Thoracic aorta (tissue), 2 donors: ENCODE measurements at places on chromosomes 6 and 20. TPM values are rescaled to one million over a fixed set of nuclear protein-coding genes. Genes with fewer than 3 reads are reported as not detected.

Gene TEAD3
- 50.8 TPM for total RNA-seq

Gene ARMH2
- total RNA-seq = not detected

DNA sequence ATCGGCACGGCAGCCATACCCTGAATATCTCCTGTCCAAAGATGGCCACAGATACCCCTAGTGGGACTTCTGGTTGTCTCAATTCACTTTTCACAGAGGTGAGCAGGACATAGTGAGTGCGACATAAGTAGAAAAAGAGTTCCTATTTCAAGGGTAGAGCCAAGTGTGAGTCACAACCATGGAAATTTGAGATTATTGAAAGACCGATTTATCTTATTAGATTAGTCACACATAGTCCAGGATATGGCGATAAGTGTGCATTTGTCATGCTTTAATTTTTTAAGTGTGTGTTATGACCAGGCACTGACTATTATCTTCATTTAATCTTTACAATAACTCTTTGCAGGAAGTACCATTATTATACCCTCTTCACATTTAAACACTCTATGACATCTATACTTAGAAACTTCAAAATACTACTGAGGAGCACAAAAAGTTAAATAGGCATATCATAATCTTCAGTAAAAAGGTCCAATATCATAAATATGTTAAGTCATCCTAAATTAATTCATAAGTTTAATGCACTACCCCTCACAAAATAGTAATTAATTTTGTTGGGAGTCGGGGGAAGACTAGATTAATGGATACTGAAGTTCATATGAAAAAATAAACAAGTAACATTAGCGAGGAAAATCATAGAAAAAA, 13.4 kb upstream of the TNFAIP3 start:
- DNase-seq = no peak
- peaks cover 14% of the 10 kb centered on the region for H3K4me1 ChIP-seq
- no peaks in the 10 kb centered on the region for H3K36me3 ChIP-seq
- no peaks in the 10 kb centered on the region for H3K27me3 ChIP-seq
- H3K27ac ChIP-seq = no peak overlapping the region

- DNase-seq = no peak
- H3K36me3 ChIP-seq = no peaks in the 10 kb centered on the region
- H3K4me3 ChIP-seq = no peak overlapping the region
Measured at GRCh38 chr6:33628401-33628964, 7.4 kb downstream of the ITPR3 start.

- no peaks in the 10 kb centered on the region for H3K4me1 ChIP-seq
- DNase-seq = no peak
- H3K36me3 ChIP-seq = no peaks in the 10 kb centered on the region
- H3K27me3 ChIP-seq = no peaks in the 10 kb centered on the region
Measured at GRCh38 chr6:53961679-53962370, 149.4 kb upstream of the MLIP start.

GRCh38 chr6:27605401-27606342, 132.8 kb upstream of the ZNF184 start:
- H3K27ac ChIP-seq = no peak overlapping the region
- H3K36me3 ChIP-seq = no peaks in the 10 kb centered on the region
- H3K4me1 ChIP-seq = no peaks in the 10 kb centered on the region
- no peak overlapping the region for H3K4me3 ChIP-seq
- H3K27me3 ChIP-seq = peaks cover 5% of the 10 kb centered on the region
- DNase-seq = no peak

DNA sequence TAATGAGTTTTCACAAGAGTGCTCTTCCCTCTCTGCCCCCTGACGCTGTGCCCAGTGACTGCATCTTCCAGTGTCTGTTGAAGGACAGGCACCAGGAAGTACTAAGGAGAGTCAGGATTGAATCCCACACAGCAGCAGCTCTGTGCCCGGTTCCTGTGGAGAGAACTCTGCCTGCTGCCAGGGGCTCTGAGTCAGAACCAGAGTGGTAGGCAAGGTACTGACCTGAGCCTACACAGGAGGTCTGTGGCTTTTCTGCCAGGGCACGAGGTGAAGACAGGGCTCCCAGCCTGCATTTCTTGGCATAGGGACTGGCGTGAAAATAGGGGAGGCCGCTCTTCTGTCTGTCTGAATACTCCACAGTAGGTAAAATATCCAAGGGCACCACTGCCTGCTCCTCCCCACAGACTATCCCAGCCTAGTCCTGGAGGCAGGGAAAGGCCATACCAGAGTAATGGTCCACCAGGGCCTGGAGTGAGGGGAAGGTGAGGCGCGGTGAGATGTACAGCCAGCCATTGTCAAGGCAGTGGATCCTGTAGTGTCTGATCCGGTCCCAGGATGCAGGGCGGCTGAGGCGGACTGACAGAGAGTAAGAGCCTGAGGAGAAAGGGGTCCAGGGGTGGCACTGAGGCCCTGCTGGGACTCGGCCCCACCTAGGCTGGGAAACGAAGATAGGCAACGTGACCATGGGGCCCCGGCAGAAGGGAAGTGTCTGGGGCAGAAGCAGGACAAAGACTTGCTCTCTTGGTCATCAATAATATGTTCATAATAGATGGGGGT, 9.4 kb downstream of the RAB5IF start:
- no peaks in the 10 kb centered on the region for H3K27me3 ChIP-seq
- no peaks in the 10 kb centered on the region for H3K4me1 ChIP-seq
